Activated gamma-delta T cell treated with anti-CD3 and anti-CD28 coated beads, Interleukin-2, amount 50 U/mL, for 16 hours (primary cell): ENCODE measurements at places on chromosomes 3 and 15.

DNA sequence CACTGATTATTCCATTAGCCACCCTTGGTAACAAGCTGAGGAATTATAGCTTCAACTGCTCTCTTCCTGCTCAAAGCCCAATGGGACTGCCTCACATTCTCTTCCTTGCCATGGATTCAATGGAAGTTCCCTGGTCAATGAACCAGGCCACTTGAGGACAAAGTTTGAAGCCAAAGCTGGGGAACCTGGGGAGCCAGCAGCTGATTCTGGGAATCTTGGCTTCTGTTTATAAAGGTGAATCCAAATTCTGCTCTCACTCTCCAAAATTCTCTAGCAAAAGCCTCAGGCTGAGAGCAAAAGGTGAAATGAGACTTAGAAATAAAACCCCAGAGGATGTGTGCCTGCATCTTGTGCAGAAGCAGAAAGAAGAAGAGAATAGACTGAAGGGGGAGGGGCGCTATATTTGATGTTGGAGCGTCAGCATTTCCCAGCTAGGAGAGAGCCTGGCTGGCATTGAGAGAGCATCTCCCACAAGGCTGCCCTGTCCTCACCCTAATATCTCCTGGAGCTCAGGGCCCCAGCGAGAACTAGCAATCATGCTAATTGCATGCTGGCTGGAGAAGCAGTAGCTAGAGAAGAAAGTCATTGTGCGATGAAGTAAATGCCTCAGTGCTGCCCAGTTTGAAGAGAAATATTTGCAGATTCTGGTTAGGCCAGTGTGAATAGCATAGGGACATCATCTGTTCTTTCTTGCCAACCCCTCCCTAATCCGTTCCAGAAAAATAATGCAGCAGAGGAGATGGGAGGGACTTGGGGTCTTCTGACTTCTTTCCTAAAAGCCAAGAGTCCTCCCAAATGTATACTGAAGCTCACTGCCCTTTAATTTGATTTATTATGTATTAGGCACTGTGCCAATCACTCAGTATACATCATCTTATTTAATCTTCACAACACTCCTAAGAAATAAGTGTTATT lies 34.9 kb upstream of the GAP43 start:
- no peak for DNase-seq

GRCh38 chr15:29134239-29134638 lies 135.4 kb downstream of the NSMCE3 start:
- DNase-seq = no peak

GRCh38 chr15:26050984-26051383 lies 187.9 kb upstream of the ATP10A start:
- no peak for DNase-seq

GRCh38 chr3:183188895-183189462 lies 26.4 kb upstream of the LAMP3 start:
- DNase-seq = no peak

DNA sequence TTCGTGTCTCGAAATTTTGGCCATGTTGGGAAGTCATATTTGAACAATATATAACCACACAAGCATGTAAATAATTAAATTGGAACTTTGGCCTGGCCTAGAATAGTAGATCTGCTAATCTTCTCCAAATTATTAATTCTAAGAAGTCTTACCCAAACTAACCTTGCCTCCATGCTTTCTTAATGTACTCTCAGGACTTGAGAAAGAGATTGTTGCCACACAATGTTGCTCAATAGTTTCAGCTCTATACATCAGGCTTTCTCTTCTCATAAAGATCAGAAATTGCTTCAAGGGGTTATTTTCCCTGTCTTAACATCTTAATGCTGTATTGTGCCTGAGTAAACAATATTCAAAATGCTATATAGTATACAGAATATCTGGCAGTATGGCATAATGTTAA lies 202.7 kb upstream of the LRIG1 start:
- no peak for DNase-seq

DNA sequence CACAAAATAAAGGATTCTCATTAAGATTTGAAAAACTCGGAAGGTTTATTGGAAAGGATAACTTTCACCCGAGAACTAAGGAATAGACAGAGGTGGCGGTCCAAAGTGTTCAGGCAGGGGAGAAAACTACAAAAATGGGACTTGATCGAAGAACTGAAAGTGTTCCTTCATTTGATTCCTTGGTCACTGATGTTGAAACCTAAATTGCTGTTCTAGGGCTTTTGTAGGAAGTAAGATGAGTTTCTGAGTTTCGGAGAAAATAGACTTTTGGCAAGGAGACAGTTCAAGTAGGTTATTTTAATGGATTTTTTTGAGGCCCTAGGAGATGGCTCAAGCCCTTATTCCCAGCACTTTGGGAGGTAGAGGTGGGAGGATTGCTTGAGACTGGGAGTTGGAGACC lies 1.4 kb downstream of the TRIP4 start:
- DNase-seq = no peak

DNA sequence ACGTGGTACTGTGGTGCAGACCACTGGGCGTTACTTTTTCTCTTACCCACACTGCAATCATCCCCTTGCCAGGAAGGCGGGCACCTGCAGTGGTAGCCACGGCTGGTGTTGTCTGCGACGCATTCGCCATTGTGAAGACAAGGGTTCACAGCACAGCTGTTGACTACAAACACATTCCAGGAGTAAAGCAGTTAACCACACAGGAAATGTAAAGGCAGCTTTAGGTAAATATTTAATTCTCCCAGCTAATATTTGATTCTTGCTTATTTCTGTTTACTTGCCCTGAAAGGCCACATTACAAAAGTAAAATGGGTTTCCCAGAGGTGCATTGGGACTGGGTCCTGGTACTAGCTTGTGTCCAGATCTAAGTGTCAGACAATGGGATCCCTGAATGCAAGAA lies 45.4 kb downstream of the HEG1 start:
- DNase-seq = no peak

DNA sequence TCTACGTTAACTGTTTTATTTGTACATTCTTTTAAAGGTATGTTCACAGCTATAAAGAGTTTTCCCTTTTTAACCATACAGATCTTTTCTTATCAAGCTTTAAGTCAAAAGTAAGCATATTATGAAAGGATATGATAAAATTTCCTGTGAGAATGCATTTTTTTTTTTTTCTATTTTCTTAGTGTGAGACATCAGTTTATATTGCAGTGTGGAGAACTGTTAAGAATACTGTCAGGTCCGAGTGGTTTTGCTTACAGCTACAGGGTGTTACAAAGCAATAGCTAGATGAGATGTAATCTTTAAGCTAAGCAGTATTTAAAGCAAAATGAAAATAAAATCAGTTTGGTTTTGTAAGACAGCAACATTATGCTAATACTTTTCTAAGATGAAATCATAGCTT lies 133.2 kb downstream of the SLC25A26 start:
- no peak for DNase-seq

DNA sequence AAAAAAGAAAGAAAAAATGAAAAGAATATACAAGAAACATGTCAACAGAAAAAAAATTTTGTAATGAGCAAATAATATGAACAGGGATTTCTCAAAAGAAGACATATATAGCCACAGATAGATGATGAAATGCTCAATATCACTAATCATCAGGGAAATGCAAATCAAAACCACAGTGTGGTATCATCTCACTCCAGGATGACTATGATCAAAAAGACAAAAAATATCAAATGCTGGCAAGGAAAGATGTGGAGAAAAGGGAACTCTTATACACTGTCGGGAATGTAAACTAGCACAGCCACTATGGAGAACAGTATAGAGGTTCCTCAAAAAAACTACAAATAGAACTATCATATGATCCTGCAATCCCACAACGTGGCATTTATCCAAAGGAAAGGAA lies 94.1 kb downstream of the C3orf70 start:
- DNase-seq = no peak

GRCh38 chr15:35583863-35584528 lies 38.0 kb upstream of the DPH6 start:
- DNase-seq = no peak

DNA sequence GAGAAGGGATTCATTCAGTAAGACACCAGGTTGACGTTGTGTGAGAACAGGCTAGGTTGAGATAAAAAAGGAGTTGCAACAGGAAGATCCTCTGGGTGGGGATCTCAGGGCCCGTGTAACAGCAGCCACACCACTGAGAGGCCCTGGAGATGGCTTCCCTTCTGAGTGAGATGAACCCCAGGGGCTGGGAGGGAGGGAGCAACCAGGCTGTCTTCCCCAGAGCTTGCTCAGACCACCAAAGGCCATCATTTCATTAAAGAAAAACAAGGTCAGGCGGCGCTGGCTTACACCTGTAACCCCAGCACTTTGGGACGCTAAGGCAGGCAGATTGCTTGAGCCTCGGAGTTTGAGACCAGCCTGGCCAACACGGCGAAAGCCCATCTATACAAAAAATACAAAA lies 187.7 kb downstream of the ATP10A start:
- no peak for DNase-seq
